ENCODE measurements at places on chromosomes 13 and 19.
A peak's percentile ranks its signal among the peaks of the same experiment; 100 is the strongest.

- no peak for DNase-seq
Observed at GRCh38 chr13:74625541-74625940, 491.3 kb upstream of the KLF12 start.

- DNase-seq: no peak
Observed at GRCh38 chr13:93547886-93548285, 321.3 kb downstream of the GPC6 start.

GRCh38 chr13:100100115-100100879 is 11.4 kb downstream of the PCCA start:
- peak; percentile 85 for DNase-seq

DNA sequence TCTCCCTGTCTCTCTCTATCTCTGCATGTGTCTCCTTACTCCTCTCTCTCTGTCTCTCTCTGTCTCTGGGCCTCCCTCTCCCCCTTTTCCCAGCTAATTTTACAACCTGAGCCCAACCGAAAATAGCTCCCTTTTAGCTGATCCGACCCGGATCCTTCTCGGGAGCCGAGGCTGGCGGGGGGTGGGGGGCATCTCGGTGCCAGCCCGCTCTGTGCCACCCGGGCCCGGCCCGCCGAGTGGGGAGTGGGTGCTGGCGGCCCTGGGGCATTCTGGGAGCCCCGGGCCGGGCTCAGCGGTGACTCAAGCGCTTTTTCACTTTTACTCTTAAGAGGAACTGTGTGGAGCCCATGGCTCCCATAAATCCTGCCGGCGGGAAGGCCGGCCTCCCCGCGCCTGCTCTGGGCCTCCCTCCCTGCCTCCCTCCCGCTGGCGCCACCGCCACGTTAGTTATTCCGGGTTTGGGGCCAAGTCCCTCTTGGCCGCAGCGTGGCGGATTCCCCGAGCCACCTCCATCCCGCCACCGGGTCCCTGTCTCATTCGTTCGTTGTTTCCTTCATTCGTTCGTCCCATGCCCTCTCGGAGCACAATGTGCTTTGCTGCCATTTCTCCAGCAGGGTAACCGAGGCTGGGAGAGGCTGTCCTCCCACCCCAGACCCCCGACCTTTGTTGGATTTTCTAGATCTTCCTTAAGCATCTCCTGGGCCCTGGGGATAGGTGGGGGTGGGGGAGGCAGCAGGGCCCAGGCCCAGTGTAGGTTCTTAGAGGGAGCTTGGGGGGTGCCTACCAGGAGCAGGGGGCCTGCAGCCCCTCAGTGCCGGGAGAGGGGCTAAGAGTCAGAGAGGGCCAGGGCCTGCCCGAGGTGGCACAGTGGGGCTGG is 3.2 kb downstream of the NFIC start:
- peak; percentile 58 for DNase-seq

DNA sequence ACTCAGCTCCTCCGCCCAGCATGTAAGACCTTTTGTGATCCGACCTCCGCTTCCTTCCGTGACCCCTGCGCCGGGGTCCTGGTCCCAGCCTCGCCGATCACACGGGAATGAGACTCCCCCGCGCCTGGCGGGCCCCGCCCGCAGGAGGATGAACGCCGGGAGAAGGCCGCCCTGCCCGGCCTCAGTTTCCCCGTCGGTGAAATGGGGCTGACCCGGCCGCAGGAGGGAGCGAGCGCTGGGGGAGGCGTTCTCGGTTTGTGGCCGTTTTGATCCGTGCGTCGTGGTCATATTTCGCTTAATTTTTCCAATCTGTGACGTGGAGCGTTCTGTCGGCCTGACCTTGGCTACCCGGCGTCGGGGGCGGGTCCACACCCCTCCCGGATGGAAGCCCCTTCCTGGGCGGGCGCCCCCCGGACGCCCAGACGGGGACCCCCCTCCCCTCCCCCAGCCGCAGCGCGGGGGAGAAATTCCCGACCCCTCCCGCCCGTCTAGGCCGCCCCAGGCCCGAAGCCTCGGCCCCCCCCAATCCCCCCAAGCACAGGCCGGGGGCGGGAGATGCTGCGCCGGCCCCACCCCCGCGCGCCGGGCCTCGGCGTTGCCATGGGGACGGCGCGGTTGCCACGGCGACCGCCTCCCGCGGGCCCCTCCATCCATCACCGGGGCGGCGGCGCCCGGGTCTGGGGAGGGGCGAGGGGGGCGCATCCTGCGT is 11.1 kb downstream of the PALM start:
- no peak for DNase-seq

DNA sequence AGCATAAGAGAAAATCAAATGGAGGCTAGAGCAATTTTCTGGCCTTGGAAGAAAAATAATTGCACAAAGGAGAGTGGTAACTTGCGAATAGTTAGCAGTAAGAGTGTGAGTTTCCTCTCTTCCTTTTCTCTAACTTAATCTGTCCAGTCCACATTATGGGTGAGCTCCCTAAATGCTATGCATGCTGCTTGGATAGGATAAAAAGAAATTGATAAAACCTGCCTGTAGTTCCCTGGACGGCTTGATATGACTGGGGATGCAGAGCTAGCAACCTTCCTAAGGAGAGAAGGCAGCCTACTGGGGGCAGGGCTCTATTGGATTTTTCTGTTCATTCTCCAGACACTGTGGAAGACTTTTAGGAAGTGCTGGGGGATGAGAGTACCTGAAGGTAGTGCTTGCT is 311.3 kb downstream of the LMO7 start:
- DNase-seq: no peak

DNA sequence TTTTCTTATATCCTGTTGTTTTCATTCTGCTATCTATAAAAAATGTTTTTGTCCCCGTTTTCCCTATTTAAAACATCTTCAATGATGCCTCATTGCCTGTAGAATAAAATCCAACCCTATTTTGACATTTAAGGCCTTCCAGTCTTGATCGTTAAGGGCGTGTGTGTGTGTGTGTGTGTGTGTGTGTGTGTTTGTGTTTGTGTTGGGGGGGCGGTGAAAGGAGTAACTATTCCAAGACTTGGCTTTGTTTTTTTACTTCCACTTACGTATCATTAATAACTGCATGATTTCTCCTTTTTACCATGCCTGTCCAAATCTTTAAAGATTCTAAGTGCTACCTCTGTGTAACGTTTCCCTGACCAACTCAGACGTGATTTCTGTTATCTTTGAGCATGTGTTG is 784 bp downstream of the PIBF1 start:
- peak; percentile 28 for DNase-seq

GRCh38 chr13:108606424-108606823 is 23.0 kb upstream of the MYO16 start:
- no peak for DNase-seq

GRCh38 chr13:108594153-108594552 is 35.3 kb upstream of the MYO16 start:
- DNase-seq: no peak

GRCh38 chr19:10086591-10087192 is 575 bp downstream of the SHFL start:
- no peak for DNase-seq

- DNase-seq: peak; percentile 47
Observed at GRCh38 chr19:1407528-1408299, at the start of gene DAZAP1. DAZAP1 (plus strand) TSS chr19:1407586; CDS start chr19:1407774, 188 bp downstream.

- DNase-seq: no peak
Observed at GRCh38 chr13:71499235-71499634, 367.8 kb downstream of the DACH1 start.

GRCh38 chr13:25042151-25042865 is 53.6 kb upstream of the PABPC3 start:
- DNase-seq: no peak

DNA sequence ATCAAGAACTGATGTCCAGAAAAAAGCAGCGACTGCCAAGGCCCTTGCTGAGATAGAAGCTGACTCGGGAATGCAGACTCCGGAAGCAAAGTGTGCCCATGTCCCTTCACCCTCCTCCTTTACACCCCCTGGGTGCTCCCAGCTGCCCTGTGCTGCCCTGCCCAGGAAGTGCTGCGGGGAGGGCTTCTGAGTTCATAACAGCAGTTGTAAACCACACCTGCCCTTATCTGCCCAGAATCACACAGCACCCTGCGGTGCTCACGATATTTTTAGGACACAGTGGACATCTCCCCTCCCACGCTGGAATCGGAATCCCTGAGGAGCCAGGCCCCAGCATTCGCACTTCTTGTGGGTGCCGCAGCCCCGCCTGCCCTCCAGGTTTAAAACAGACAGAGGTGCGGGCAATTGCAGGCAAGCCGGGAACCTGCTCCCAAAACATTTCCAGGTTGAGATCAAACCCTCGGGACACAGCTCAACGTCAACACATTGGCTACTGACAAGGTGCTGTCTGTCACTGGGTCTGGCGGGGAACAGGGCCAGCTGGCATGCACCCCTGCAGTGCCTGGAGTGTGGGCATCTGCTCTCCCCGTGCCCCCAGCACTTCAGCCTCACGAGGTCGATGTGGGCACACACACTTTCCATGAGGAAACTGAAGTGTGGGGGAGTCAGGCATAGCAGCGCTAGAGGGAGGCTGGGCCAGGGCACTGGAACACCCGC is 36.8 kb downstream of the RAB20 start:
- peak; percentile 15 for DNase-seq

DNA sequence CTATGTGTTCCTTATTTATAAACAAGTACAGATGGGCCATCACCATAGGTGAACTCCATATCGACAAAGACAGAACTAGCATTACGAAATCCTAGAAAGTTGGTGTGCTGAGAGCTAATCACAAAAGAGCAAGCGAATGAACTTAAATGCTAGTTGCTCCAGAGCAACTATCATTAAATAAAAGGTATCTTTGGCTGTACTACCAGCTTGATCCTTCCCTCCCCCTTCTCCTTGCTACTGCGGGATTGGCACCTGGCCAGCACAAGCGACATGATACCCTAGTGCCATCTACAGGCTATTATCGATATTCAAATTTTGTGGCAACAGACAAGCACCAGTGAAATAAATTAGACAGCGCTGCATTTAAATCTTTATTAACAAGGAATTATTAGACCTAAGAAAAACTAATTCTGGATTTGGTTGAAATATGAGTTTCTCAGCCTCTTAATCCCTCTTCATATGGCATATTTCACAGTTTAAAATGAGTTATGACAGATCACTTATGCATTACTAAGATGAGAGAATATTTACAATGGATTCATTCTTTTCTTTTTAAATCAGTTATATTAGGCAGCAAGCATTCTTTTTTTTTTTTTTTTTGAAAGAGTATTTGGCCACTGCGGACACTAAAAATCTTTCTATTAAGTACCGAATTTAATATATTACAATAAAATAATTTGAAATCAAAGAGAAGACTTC is 5.8 kb downstream of the PCDH9 start:
- DNase-seq: peak; percentile 82

DNA sequence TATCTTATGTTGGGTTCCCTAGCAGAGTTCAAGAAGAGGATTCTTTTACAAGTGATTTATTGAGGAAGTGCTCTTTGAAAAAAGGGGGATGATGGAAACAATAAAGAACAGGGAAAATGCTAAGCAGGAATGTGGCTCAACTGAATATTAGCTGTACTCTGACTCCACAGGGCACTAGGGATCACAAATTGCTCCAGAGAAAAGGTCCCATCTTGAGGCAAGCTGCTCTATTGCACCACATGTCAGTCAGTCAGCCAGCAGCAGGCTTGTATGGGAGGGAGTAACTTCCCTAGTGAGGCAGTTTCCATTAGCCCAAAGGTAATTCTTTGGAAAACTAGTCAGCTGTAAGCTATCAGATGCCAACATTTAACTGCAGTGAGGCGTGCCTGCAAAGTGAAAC is 73.3 kb upstream of the FNDC3A start:
- peak; percentile 81 for DNase-seq

- DNase-seq: no peak
Observed at GRCh38 chr13:40483601-40484000, 182.8 kb downstream of the FOXO1 start.

GRCh38 chr19:46475986-46476385 is 4.6 kb upstream of the PNMA8A start:
- DNase-seq: peak; percentile 36

- peak; percentile 35 for DNase-seq
Observed at GRCh38 chr19:45187421-45188100, 9.0 kb downstream of the BLOC1S3 start.

DNA sequence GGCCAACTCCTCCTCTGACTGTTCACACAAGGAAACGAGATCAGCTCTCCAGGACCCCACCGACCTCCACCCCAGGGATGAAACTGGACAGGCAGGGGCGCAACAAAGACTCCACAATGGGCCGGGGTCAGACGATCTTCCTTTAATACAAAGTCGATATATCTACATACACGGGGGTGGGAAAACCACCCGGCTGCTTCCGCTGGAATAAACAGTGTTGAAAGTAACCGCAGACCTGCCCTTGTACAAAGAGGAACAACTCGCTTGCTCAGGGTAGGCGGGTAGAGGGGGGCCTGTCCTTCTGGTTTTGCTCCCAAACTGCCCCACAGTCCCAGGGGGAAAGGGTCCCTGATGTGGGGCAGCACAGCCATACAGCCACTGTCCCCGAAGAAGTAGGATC is 135.2 kb downstream of the PTPRS start:
- DNase-seq: no peak

- peak; percentile 1 for DNase-seq
Observed at GRCh38 chr19:53696951-53697350, 65.2 kb downstream of the DPRX start.

DNA sequence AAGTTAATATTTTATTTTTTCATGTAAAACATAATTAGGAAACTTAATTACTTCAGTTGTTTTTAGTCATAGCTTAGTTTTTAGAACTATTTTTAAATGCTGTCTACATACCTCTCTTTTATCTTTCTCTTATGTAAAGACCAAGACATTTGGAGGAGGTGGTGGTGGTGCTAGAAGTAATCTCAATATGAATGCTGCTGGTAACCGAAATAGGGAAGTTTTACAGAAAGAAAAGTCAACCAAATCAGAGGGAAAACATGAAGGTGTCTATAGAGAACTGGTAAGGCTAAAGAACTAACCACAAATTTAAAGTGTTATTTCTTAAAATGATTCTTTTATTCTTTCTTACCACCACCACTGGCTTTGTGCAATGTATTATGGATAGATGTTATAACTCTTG is 97.3 kb downstream of the TDRD3 start:
- DNase-seq: no peak

DNA sequence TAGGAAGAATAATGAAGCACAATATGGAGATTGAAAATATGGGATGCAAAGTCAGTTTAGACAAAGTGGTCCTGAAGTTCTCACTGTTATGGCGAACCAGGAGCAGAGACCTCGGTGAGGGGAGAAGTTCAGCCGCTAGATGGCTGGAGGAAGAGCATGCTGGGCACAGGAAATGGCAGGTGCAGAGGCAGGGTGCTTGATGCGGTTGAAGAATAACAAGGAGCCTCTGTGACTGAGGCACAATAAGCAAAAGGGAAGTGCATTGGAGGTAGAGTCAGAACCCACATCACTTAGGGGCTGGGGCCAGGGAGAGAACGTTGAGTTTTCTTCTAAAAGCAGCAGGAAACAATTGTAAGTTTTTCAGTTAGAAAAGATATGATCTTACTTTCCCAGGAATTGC is 1725.2 kb downstream of the EFNB2 start:
- DNase-seq: no peak
